Activated CD4-positive, alpha-beta T cell treated with anti-CD3 and anti-CD28 coated beads, Interleukin-2, amount 50 U/mL, for 16 hours (primary cell): ENCODE measurements at places on chromosomes 12 and 14.

DNA sequence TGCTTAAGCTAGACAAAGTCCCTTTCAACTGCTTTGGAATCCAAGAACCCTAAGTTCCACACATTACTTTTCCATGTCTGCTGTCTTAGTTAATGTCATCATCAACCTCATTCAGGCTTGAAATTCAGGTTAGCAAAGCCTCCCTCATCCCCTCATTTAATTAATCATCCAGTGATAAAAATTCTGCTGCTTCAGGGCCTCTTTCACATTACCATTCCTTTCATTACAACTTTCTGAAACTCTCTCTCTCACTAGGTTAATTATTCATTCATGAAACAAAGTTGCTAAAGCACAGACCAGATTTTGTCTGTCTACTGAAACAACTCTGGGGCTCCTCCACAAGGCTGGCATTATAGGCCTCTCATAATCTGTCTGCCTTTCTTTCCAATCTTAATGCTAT is 9.4 kb upstream of the VTI1B start:
- DNase-seq, result no peak

- DNase-seq, result no peak
These were observed 81.6 kb downstream of the SPTSSA start for GRCh38 chr14:34380471-34380845.

GRCh38 chr12:119601877-119602733 is 8.5 kb downstream of the TMEM233 start:
- no peak for DNase-seq

DNA sequence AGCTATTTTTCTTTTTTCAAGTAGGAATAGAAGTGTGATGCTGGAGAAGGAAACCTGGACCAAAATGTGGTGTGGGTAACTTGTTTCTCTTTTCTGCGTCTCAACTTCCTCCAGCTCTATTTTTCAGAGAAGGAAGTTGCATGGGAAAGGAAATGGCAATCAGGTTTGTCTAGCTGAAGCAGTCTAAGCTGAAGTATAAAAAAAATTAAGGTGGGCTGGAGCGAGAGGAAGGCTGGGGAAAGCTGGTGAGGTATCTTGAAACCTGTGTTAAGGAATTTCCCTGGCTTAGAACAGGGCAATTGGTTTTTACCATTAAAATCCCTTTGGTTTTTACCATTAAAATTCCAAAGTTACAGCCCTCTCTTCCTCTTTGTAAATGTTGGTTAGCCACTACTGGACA is 34.2 kb upstream of the NINJ2 start:
- DNase-seq, result no peak

GRCh38 chr12:14853961-14854360 is 10.6 kb upstream of the ART4 start:
- DNase-seq, result no peak

DNA sequence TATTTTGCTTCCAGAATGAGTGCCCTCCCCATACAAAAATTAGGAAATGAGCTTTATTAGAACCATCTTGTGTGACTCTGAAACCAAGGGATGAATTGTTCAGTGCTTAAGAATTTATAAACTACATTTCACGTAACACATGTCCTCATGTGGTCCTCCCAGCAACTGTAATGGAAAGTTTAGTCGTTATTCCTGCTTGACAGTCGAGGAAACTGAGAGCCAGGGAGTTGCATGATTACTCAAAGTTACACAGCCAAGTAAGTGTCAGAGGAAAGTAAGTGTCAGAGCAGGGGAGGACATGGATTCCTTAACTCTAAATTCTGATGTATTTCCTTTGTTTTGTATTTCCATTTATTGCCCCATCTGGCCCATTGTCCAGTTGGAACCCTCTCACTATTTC is 453.9 kb downstream of the FUT8 start:
- DNase-seq, result no peak

GRCh38 chr12:120677765-120678473 is 9.0 kb upstream of the MLEC start:
- peak; percentile 73 for DNase-seq

DNA sequence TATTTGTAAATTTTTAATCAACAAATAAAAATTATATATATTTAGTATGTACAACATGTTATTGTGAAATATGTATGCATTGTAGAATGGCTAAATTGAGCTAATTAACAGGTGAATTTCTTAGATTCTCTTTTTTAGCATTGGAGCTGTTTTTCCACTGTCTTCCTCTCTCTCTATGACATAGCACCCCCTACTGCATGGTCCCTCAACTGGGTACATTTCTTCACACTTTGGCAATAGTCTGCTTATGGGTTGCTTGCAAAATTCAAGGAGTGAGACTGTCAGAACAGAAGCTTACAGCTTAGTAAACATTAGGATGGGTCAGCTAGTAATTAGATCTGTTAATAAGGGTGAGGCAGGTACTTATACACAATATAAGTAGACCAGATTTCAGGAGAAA is 658.5 kb upstream of the MGAT4C start:
- no peak for DNase-seq

GRCh38 chr12:44157359-44157758 is 321.5 kb downstream of the TMEM117 start:
- DNase-seq, result no peak

- DNase-seq, result no peak
These were observed 111.9 kb downstream of the ERC1 start for GRCh38 chr12:1102791-1103450.

- no peak for DNase-seq
These were observed 612 bp downstream of the VPS37B start for GRCh38 chr12:122895320-122895703.

DNA sequence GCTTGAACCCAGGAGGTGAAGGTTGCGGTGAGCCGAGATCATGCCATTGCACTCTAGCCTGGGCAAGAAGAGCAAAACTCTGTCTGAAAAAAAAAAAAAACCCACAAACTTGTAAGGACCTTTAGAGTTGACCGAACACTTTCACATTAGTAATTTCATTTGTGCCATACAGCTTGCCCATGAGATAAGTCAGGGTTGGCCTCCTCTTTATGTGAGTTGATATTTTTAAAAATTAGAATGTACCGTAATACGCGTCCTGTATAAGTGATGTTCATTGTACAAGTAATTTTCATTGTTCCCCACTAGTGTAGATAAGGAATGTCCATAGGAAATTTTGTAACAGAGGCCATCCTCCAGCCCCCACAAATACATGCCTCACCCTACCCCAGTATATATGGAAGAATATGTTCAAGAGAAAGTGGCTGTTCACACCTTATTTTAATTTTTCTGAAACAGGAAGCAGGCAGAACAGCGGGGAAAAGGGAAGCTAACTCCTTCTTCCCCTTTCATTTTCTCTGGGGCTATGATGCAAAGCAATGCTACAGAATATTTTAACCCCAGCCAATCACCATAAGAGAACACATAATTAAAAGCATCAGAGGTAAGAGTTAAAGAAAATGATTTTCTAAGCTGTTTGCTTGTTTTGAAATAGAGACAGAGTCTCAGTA is 31.9 kb upstream of the HIF1A start:
- DNase-seq, result peak; percentile 42

GRCh38 chr12:6915789-6916285 is 1.5 kb downstream of the ENO2 start:
- DNase-seq, result no peak

- no peak for DNase-seq
These were observed 31.9 kb downstream of the SEC23A start for GRCh38 chr14:39071096-39071495.

GRCh38 chr14:34081101-34081575 is 130.3 kb upstream of the EGLN3 start:
- no peak for DNase-seq

- no peak for DNase-seq
These were observed 420.6 kb downstream of the RAD51B start for GRCh38 chr14:68239988-68240771.

DNA sequence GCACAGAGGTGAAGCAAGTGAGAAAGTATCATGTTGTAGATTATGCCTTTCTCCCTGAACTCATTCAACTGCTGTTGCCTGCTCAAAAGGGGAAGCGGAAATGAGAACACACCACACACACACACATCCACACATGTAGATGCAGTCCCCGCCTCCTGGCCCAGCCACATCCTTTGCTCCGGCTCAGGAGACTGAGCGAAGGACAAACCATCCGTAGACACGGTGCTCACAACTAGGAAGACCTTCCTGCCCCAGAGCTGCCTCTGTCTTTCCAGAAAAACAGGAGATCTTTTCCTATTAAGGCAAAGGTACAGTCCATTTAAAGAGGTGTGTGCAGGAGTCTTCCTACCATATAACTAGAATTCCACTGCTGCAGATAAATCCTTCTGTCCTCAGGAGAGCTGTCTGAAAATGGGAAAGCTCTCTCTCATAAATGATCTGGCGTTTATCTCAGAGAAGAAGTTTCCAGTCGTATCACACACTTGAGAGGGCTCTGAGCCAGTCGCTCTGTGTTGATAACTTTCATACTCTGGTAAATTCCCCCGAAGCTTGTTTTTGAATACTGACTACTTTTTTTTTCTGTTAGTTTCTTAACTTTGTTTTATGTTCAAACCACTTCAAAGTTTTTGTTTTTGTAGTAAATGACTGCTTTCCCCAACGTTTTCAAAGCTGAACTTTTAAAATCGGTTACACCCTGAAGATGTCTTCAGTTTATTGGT is at the start of gene TESPA1:
TSS of gene TESPA1 (minus strand) at position 105 of the 719 bp plus-strand sequence. CDS start 10,200 bp downstream, outside the sequence.
- DNase-seq, result peak; percentile 94

- DNase-seq, result no peak
These were observed 54.3 kb downstream of the STON2 start for GRCh38 chr14:81345781-81346180.

- no peak for DNase-seq
These were observed 3.9 kb upstream of the GPRC5A start for GRCh38 chr12:12887471-12887870.

- DNase-seq, result no peak
These were observed 72.2 kb downstream of the ST8SIA1 start for GRCh38 chr12:22262309-22262708.

DNA sequence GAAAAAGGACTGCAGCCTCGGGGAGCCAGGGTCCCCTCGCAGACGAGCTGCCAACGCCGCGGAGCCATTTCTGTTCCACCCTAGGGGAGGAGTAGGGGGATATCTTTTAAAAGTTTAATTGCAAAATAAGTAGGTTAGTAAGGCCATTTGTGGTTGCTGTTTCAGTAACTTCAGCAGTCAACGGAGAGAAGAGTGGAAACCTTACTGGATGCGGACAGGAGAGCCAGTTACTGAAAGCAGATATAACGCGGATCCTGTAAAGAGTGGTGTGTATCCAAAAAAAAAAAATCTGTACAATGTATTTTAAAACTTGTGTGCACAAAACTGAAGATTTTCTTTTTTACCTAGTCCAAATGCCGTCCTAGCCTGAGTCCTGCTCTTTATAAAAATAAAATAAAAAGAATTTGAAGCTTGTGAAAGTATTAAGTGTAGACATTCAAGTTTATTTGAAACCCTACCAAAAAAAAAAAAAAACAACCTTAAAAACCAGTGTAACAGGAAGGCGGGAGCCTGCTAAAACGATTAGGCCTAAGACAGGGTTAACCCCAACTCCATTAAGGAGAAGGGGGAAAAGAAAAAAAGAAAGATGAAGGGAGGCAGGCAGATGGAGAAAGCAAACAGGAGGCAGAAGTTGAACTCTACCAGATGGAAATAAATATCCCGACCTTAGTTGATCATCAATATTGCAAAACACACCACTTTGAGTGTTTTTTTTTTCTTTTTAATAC is 1.0 kb upstream of the BTG1 start:
- DNase-seq, result no peak

DNA sequence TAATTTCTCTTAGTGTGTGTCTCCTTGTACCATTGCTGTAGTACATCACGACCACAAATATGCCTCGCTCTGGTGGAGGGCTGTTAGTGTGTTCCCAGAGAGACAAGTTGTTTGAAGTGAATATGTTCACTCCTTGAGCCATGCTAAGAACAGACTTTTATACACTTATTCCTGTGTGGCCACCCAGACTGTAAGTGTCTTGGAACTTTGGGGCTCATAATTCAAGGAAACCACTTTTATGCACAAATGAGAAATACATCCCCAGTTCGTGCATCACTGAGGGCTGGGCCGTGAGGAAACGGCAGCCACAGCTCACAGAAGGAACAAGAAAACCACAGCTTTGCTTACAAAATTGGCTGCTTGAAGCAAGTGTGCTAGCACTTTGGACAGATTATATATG is 362.2 kb upstream of the DDHD1 start:
- DNase-seq, result no peak

DNA sequence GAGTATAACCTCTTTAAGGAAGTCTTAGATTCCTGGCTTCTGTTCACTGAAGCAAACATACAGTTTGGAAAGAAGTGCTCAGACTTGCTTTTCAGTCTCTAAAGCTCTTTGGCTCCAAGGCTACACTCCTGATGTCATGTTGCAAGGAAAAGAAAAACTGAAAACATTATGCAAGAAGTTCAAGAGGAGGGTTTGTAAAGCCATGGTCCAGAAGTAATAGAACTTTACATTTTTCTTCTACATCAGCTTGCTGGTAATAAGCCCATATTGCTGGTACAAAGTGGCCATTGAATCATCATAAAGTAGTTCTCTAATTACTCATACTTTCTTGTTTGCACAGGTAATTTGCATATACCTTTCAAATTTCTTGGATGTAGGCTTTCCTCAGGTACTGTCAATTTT is 83.6 kb downstream of the BBS10 start:
- no peak for DNase-seq

- no peak for DNase-seq
These were observed 70.2 kb downstream of the IRF2BPL start for GRCh38 chr14:76958020-76958979.

DNA sequence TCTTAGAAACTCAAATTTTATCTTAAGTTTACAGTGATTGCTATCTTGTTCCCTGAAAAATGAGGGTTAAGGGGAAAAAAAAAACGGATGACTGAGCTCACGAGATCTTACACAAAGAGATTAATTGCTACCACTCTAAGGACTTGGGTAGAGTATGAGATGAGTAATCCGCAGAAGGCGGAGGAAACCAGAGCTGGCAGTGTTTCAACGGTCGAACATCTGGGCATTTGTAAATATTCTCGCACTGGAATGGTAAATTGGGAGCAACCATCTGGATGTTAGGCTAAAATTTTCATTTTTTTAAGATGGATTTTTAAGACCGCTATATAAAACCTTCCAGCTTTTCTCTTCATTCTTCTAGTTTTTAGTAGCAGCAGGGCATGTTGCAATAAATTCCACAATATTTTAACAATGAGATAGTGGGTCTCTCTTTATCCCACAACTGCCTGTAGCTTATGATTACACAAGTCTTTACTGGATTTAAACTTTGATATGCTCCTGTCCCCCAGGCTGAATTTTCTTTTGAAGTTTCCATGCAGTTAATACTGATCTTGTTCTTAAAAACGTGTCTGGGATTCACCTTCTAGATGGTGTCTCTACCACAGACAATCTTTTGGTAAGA is 1324.1 kb downstream of the AACS start:
- DNase-seq, result no peak

- no peak for DNase-seq
These were observed 10.2 kb upstream of the LTBP2 start for GRCh38 chr14:74622257-74622656.
